Renal cortical epithelial cell (primary cell): ENCODE measurements at places on chromosomes 1 and 21.
A peak's percentile ranks its signal among the peaks of the same experiment; 100 is the strongest.

DNA sequence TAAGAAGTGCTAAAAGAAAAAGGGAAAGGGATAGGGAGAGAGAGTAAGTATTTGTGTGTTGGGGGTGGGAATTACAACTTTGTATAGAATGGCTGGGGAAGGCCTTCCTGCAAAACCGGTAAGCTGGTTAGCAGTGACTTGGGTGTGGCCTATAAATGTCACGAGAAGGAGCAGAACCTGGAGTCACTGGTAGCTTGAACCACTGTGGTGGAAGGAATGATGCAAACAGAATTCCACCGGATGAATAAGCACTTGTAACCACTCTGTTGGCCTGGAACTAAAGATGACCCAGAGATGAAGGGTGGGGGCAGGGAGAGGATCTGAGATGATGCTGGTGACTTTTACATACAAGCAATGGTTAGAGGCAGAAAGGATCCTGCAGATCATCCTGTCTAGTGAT, 8.9 kb downstream of the XKR8 start:
- peak; percentile 91 for DNase-seq

GRCh38 chr21:42644223-42645208, 8.9 kb upstream of the PDE9A start:
- DNase-seq = no peak

DNA sequence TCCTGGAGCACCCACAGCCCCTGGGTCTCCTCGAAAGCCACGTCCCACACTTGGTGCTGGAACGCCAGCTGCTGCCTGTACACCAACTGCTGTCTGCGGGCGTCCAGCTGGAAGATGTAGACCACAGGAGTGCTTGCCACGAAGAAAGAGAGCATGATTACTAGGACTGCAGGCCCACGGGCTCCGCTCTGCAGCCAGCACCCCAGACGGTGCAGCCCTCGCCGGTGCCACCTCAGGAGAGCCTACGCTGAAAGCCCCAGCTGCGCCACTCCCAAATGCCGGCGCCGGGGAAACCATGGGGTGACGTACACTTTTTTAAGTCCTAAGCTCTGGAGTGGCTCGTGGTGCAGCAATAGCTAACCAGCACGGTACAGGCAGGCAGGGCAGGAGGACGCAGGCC, 25.7 kb downstream of the WDR4 start:
- DNase-seq = no peak

DNA sequence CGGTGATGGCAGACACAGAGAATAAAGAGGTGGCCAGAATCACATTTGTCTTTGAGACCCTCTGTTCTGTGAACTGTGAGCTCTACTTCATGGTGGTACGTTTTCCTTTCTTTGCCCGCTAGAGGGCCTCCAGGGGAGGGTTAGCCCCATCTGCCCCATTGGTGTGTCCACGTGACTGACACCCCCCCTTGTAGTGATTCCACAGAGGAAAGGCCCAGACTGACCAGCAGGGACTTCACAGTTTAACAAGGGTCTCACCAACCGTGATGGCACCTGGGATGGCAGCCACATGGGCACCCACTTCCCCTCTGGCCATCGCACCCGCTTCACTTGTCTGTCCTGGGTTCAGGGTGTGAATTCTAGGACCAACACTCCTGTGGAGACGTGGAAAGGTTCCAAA, 22.3 kb upstream of the SARS1 start:
- no peak for DNase-seq

- peak; percentile 61 for DNase-seq
These were observed 258.3 kb downstream of the ATG4C start for GRCh38 chr1:63042278-63042677.

- DNase-seq = no peak
These were observed 14.1 kb upstream of the TMEM240 start for GRCh38 chr1:1554550-1554925.

GRCh38 chr1:114286960-114287359, 133.3 kb upstream of the SYT6 start:
- no peak for DNase-seq

- no peak for DNase-seq
These were observed 285.2 kb downstream of the PTPRC start for GRCh38 chr1:198923993-198924392.

DNA sequence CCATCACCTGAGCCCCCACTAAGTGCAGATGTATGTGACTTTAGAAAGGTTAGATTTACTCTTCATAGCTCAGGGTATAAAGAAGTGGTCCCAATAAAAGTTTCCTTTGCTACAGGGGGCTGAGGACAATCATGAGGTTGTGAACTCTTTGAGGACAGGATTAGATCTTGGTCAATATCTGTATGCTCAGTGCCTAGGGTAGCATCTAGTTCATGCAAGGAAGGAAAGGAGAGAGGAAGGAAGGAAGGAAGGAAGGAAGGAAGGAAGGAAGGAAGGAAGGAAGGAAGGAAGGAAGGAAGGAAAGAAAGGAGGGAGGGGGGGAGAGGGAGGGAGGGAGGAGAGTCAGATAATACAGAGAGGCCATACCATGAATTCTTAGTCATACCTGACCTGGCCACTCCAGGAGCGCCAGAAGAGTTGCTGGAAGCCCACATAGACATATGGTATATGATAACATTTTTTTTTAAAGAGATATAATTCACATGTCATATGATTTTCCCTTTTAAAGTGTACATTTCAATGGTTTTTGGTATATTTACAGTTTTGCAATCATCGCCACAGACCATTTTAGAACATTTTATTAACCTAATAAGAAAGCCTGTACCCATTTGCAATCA, 9.7 kb upstream of the CSRP1 start:
- DNase-seq = no peak

DNA sequence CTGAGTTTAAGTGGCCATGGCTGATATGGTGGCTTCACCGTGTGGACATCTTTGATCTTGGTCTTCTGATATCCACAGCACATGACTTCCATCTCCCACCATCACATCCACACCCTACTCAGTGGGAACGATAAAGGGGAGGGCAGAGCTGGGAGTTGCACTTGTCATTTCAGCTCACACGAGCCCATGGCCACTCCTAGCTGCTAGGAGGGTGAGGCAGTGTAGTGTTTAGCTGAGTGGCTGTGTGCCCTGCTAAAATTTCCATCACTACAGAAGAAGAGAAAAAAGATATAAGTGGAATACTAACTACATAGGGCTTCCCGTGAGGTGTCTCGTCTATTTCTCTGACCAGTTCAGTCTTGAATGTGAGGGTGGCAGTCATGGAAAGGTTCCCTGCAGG, 123.3 kb upstream of the EDN2 start:
- DNase-seq = no peak

DNA sequence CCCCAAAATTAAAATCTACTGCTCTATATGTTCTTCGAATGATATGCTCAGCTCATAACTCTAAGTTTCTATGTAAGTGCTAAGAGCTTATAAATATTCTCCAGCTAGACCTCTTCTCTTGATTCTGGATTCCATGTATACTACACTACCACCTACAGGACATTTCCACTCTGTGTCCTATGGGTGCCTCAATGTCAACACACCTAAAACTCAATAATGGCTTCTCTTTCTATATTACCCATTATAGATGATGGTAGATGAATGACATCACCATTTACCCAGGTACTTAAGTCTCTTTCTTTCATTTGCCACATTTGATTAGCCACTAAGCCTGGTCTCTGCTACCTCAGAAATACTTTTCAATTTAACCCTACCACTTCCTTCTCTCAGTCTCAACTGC, 41.3 kb downstream of the TBX19 start:
- DNase-seq = peak; percentile 64

DNA sequence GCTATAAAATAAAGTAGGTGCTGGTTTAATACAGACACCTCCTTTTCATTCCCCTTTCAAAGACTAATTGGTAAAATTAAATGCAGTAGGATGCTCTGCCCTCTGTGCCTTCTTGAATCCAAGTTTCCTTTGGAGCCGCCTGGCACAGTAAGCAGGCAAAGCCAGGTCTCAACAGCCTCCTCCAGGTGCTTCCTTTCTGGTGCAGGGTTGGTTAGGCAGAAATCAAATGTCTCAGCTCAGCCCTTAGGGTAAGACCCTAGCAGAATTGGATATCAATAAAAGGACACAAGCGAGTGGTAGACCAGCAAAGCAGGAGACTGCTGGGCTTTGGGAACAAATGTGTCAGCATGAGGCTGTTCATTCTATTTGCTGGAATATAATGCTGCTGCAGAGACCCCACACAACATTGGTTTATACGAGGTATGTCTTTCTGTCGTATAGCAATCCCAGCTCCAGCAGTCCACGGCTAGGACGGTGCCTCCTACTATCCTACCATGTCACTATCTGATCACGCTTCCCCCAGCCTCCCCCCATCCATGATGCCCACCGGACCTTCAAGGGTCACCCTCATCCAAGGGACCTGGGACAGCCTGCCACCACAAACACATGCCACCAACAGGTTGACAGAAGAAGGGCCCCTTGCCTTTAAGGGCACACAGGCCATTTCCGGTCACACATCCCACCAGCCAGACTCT, 58.4 kb downstream of the CAPN2 start:
- no peak for DNase-seq

DNA sequence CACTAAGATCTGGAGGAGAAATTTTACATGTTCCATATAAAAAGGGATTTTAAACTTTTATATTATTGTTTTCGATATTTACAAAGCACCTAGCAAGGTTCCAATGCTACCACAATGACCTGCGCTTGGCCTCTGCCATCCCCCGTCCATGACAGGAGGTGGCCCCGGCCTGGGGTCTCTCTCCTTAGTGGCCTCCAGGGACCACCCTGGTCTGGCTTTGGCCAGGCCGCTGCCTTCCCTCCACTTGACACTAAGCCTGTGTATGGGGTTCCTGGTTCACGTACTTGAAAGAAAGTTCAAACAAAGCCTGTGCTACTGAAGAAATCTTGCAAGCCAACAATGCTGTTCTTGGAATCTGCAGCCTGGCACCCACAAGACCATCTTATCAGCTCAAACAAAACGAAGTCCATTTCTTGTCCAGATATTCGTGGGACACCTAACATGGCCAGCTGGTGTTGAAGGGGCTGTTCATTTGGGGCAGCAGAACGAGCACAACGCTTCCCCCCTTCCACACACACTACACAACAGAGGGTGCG, 12.8 kb downstream of the PRDM15 start:
- DNase-seq = no peak

DNA sequence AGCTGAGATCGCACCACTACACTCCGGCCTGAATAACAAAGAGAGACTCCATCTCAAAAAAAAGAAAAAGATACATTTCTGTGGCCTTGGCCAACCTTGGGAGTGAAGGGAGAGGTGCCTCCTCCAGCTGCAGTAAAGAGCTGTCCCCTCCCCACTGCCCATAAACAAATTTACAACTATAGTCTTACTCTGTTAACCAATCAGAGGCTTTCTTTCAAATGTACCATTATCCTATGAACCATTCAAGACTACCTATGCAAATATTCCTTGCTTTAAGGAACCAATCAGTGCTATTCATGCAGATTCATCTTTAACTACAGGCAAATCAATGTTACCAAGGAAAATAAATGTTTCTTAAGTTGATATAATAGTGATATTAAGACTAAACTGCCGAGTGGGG, 1.0 kb downstream of the CELA2B start:
- DNase-seq = no peak

- DNase-seq = no peak
These were observed 49.2 kb upstream of the PAX7 start for GRCh38 chr1:18581420-18581880.

GRCh38 chr1:5856246-5856815, 135.9 kb downstream of the NPHP4 start:
- peak; percentile 6 for DNase-seq

GRCh38 chr1:183194527-183195141, 8.6 kb downstream of the LAMC2 start:
- DNase-seq = no peak

- DNase-seq = no peak
These were observed 796 bp downstream of the S100A7 start for GRCh38 chr1:153459655-153460054.

- DNase-seq = no peak
These were observed 52.3 kb downstream of the VAV3 start for GRCh38 chr1:107912656-107913055.

DNA sequence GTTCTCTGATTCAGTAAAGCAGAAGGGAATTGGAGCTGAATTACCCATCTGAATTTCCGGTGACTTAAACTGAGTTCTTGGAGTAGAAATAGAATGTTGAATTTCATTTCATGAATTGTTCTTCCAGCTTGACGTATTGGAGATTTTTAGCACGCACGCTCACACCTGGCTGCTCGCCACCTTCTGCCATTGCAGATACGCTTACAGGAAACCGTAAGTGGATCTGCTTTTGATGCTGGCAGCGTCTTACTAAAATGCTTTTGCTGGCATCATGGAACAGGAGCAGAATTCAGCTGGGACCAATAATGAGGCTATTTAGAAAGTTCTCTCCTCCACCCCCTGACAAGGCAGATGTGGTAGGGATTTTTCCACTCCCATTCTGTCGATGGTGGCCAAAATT, 17.7 kb upstream of the ELAVL4 start:
- DNase-seq = no peak

GRCh38 chr1:179586107-179586823, 5.4 kb upstream of the TDRD5 start:
- DNase-seq = peak; percentile 2

DNA sequence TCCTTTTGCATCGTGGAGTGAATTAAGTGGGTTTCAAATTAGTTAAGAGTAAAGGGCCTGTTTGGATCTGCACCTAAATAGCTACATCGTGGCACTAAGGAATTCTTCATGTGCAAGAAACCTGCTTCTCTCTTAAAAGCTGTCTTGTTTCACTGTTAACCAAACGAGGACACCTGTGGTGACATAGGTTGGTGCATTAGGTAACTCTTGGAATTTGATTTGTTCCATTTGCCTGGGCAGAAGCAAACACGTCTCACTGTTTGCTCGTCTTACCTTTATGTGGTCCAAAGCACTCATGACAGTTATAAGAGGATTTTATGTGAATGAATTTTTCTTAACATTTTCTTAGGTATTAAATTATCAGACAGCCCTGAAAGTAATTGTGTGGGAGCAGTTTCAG, 60.9 kb downstream of the PRDM2 start:
- no peak for DNase-seq

- DNase-seq = peak; percentile 92
These were observed 49.8 kb downstream of the KCNJ15 start for GRCh38 chr21:38306433-38307141.
